ENCODE measurements at places on chromosomes 11 and 22.

- no peak for DNase-seq
These were observed 205.5 kb downstream of the DSCAML1 start for GRCh38 chr11:117591316-117592039.

DNA sequence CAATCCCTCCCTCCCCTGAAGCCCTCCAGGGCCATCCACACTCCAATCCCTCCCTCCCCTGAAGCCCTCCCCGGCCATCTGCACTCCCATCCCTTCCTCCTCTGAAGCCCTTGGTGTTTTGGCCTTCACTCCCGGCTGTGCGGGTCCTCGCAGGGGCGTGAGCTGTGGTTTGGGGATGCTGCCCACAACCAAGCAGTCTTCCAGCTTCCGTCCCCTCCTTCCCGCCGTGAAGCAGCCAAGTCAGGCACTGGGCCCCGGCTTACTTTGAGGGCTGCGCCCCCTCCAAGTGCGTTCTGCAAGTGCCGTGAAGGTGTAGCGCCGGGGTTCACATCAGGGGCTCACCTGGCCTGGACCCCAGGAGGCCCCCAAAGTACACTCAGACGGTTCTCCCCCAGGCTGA, 335.9 kb downstream of the BRD1 start:
- no peak for DNase-seq

GRCh38 chr11:47278058-47278457, 8.1 kb downstream of the MADD start:
- DNase-seq, result no peak

- DNase-seq, result no peak
These were observed 6.6 kb upstream of the ASCL2 start for GRCh38 chr11:2277008-2277346.

DNA sequence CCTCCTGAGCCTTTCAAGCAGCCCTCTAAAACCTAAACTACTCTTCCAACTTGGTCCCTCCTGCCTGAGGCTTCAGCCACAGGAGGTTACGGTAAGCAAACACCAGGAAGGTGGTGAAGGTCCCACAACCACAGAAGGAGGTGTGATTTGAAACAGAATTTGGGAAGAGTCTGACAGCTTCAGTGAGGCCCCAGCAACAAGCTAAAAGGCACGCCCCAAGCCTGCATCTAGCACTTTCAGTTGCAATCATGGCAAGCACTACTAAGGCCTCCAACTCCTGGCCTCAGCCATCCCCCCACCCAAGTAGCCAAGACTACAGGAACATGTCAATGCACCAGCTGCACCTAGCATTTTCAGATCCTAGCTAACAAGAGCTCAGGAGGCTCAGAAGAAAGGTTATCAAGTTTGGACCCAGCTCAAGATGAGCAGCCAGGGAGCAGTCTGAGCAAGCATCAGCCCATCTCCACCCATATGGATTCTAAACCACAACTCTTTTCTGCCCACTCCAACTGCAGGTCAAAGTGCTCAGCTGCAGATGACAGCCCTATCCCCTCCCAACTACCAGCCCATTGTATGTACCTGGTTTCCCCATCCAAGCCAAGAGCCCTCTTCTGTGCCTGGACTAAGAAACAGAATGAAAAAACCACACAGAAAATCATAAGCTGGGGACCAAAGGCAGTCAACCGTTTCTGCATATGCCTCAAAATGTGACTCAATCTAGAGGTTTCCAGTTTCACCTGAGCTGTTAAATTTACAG, 10.4 kb upstream of the AHNAK start:
- DNase-seq, result no peak

GRCh38 chr11:121692236-121692635, 239.5 kb upstream of the SORL1-AS1 start:
- no peak for DNase-seq

GRCh38 chr11:8586805-8587204, 7.2 kb downstream of the STK33 start:
- DNase-seq, result no peak

DNA sequence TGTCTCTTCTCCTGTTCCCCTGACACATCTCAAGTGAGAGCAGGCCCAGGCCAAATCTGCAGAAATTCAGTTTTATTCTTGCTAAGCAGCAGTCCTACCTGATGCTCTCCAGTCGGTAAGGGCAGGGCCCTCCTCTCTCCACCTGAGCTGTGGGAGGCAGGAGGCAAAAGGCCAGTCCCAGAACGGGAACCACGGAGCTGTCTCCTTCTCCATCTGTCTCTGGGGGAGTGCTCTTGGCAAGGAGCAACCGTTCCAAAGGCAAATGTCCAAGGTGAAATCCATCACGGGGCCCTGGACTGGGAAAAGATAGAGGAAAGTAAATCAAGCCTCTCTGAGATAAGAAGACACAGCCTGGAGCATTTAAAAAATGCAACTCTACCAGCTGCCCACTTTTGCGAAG, 65.2 kb upstream of the CDON start:
- DNase-seq, result no peak

DNA sequence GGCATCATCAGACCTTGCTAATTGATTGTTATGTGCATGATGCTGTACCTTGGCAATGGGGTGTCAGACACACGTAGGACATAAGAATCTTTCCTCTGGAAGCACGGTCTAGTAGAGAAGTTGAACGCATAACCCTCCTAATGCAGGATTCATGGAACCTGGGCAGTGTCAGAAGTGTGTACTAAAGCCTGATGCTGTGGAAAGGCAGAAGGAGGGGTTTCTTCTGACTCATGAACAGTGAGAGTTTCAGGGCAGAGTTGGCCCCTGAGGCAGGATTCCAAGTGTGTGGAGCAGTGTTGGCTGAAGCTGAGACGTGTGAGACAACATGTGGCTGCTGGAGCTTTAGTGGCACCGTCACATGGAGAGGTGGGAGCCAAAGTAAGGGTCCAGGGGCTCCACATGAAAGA, 3.5 kb downstream of the PANX1 start:
- no peak for DNase-seq

DNA sequence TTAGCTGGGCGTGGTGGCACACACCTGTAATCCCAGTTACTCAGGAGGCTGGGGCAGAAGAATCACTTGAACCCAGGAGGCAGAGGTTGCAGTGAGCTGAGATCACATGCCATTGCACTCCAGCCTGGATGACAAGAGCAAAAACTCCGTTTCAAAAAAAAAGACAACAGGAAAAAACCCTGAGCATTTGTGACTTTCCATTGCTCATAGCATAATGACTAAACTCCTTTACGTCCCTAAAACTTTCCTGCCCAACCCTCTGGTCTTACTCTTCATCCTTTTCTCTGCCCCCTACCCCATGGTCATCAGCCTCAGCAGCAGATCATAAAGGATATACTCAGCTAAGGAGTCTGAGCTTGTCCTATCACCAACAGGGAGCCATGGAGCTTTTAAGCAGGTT, 6.8 kb upstream of the LDLRAD3 start:
- DNase-seq, result no peak

GRCh38 chr22:27474112-27474571, 327.4 kb downstream of the MN1 start:
- DNase-seq, result no peak

Measured in renal cortex interstitium (tissue), 15 donors.